ENCODE measurements at places on chromosomes 1 and 21. TPM values are rescaled to one million over a fixed set of nuclear protein-coding genes. Genes with fewer than 3 reads are reported as not detected.
A peak's percentile ranks its signal among the peaks of the same experiment; 100 is the strongest.

Gene BMP8A
- not detected for polyA plus RNA-seq

DNA sequence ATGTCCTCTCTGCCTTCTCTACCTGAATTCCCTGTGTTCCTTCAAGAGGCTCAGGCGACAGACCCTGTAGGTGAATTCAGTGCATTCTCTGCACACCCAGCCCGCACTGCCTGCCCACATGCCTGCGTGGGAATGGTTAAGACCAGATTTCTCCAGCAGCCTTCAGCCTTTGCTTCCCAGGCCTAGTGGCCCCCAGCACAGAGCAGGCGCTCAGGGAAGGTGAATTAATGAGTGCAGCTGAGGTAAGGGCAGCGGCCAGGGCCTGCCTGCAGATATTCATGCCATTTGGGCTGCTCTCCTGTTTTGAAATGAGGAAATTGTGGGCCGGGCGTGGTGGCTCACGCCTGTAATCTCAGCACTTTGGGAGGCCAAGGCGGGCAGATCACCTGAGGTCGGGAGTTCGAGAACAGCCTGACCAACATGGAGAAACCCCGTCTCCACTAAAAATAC is 45.5 kb downstream of the IER5 start:
- DNase-seq = no peak

DNA sequence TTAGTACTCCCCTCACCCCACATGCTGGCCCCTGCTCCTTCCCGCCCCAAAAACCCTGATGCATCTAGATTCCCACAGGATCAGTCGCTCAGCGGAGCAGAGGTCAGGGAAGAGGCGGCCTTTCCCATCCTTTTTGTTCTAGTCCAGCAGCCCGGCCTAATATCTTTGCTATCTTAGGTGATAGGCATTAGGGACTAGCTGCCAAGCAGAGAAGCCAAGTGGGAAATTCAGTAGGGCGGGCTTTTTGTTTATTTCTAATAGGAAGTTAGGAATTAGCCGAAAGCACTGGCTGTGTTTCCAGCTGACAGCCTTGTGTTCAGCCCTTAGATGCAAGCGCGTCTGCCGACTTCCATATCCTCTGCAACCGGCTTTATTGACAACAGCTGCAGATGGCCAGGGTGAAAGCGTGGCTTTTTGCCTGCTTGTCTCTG is 59.0 kb upstream of the BCAR3 start:
- no peak for DNase-seq

Gene YARS1
- polyA plus RNA-seq = 134 TPM

Gene SLFNL1
- polyA plus RNA-seq = 0.29 TPM

Gene FMN2
- 1.5 TPM for polyA plus RNA-seq

Gene NEGR1
- polyA plus RNA-seq = 0.57 TPM

DNA sequence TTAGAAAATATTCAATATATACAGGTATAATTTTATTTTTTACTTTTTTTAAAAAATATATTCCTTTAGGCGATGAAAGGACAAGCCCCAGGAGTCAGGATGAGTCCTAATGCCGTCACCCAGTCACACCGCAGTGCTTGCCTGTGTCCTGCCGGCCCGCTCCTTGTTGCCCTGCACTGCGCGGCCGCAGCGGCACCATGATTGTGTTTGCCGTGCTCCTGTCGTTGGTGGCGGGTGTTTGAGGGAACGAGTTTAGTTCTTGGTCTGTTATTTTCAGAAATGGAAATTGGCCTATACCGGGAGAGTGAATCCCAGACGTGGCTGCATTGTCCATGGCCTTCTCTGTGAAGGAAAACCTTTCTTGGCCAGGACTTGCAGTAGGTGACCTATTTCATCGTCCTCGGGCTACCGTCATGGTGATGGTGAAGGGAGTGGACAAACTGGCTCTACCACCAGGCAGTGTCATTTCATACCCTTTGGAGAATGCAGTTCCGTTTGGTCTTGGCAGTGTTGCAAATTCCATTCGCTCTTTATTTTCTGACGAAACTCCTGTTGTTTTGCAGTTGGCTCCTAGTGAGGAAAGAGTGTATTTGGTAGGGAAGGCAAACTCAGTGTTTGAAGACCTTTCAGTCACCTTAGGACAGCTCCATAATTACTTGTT is 45.9 kb upstream of the CRB1 start:
- peak; percentile 16 for DNase-seq

All from GM23338 (cell line).